Left colon (tissue), 2 donors: ENCODE measurements at places on chromosomes 1 and 21.

DNA sequence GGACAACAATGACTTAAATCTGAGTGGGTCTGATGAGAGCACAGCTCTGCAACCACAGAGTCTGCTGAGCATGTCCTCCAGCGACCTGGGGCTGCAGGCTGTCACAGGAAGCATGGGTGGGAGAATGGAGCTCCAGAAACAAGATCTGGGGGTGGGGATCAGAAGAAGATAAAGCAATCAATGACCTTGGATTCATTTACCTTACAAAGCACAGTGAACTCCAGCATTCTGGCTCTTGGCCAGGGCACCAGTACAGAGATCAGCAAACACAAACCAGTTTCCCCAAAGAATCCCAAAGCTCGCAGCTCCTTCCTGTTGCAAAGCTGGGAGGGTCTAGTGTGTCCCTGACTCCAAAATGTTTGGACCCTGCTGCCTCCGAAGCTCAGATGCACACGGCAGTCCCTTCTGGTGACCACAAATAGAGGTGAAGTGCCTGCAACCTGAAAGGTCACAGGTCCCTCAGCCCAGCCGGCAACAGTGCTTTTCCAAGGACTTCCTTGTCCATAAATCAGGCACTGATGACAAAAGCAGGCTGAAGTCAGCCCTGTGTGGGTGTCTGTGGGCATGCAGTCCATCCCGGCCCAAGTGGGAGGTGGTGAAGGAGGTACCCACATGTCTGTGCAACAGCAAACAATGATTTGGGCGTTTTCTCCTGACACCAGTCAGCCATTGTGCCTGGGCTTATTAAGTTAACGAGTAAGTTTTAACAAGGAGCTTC lies 76.1 kb downstream of the SH3BGR start:
- peak; percentile 81 for DNase-seq

DNA sequence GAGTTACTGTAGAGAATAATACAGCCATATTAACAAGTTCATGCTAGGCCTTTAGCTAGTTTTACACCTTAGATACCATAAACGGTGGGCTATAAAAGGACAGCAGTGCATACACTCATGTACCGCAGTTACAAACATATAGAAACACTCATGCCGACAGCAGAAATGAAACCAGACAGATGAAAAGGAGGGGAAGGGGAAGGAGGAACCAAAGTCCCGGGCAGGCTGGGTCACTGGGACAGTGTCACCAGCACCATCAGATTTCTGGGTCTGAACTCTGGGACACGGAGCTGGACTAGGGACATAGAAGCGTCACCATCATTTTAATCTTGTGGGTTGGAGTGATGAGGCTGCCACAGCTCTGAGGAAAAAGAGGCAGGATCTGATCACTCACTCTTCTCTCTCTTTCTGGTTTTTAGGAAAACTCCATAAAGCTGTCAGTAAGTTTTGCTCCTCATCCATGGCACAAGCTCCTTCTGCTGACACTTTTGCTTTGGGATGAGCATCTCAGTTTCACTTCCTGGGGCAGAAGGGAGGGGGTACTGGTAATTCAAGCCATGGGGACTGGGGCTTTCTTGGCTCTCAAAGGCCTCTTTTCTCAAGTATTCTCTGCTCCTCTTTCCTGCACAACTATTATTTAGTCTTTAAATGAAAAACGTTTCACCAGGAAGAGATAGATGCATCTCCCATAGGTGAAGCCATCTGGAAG lies 7.8 kb upstream of the ZNF691 start:
- DNase-seq: no peak

GRCh38 chr1:44640200-44640853 lies 34.0 kb downstream of the TMEM53 start:
- DNase-seq: no peak

DNA sequence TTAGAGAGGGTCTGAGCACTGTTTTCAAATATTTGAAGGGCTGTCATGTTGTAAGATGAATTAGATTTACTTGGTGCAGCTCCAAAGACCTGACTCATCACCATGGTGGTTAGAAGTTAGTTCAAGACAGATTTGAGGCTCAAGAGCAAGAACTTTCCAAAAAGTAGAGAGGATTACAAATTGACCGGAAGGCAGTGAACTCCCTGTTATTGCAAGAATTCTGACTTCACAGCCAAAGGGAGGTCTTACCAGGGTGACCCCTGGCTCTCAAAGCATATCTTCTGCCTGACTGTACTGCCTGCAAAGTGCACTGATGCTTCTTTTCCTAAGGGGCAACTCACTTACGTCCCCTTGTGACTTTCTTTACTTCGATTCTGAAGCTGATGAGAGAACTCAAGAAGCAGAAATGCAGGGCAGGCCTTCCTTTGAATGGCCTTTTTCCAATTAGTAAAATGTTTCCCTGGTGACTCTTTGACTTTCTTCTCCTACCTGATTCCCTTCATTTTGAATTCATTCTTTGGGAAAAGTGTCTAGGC lies 86.4 kb downstream of the NAV1 start:
- no peak for DNase-seq

DNA sequence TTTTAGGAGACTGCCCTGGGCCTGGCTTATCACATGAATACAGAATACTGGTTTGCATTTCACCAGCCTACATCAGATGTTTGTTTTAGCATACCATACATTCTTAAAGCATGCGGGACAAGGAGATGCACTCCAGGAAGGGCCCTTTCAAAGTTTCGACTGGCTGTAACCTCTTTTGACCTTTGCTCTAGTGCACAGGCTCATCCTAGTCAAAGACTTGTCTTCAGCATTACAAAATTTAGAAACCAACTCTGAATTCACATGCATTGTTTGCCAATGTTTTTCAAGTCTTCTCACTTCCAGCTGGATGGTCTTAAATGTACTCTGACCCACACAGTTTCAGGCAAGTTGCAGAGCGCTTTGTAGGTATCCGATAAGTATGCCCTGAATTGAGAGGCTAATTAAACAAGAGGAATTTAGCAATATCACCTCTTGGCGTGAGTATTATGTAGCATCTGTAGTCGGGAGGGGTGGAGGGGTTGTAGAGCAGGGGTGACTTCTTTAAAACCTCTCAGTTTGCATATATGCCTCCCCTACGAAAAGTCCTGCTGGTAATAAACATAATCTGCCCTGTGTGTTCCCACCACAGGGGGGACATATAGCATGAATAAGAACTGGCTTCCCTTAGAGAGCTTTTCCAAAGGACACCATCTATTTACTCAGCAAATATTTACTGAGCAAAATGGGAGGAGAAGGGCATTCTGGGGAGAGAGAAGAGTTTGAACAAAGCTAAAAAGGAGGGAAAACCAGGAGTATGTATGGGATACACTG lies 24.4 kb upstream of the AHCYL1 start:
- DNase-seq: no peak

- DNase-seq: no peak
Measured at GRCh38 chr1:87720561-87720960, 391.9 kb downstream of the LMO4 start.

GRCh38 chr1:232909752-232910151 lies 40.7 kb upstream of the NTPCR start:
- no peak for DNase-seq

DNA sequence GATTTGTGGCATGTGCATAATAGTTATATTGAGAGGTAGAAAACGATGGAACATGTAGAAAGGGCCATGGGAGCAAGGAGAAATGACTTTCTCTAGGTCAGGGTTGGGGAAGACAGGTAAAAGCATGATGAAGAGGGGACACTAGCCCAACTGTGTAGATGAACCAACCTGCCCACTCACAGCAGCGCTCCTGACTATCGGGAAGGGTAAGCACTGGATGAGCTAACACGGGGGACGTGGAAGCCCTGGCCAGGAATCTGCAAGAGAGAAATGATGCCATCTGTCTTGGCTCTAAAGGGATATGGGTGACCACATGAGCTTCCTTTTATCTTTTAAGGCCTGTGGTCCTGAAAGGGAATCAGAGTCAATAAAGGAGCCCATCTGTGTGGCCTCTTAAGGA lies 36.2 kb upstream of the TMEM125 start:
- DNase-seq: no peak

DNA sequence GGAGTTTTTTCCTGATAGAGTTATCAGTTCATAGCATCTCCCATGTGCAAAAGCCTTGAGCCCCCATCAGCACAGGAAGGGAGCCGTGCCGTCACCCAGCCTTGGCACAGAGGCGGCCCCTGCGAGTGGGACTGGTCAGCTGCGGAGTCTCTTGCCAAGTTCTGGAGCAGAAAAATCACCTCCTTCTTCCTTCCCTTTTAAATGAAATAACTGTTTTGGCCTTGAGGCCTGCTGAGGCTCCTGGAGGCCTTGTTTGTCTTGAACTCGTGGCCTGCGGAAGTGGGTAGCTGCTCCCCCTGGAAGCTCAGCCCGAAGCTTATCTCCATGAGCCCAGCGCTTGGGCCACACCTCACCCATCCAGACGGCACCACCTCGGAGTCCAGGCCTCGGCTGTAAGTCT lies 145.7 kb upstream of the TMEM51 start:
- no peak for DNase-seq

DNA sequence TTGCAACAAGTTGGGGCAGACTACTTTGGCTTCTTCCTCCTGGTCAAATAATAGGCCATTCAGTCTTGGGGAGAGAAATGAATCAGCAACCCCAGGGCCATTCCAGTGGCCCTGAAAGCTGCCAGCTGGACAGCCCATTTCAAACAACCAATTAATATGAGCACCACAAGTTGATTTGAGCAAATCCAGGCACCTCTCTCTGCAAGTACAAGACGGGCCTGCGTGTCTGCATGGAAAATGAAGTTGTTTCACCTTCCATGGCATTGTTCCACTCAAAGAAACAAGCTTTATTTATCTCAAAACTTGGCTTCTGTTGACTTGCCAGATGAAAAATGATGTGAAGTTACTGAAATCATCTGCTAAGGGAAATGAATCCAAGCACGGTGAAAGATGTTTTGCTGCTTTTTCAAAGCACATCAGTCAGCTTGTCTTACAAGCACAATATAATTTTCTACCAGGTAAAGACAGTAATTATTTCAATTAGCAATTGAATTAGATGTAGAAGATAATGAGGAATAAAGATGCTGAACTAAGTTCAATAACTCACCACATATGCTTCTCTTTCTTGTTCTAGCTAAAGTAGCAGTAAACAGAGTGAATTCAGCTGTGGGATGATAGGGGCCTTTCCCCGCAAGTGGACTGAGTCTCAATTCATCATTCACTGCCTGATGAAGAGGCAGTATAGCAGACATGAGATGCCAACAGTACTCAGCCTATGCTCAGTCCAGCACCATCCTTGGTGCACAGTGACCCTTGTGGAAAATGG lies 95.2 kb upstream of the SSX2IP start:
- no peak for DNase-seq

DNA sequence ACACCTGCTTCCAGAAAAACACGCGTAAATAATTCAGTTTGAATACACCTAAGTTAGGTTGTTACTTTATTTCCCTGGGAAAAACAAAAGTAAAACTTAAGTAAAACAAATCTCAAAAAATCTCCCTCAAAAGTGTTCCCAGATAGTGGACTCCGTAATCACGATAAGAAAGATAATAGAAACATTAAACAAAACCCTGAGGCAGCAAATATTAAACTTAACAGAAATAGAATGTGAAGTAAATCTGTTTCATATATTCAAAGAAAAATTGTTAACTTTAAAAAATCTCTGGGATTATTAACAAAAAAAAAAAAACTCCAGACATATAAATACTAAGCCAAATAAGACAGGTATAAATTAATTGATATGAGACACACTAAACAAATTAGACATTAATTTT lies 743.2 kb upstream of the NCAM2 start:
- no peak for DNase-seq

GRCh38 chr21:28186604-28187003 lies 806.1 kb downstream of the LTN1 start:
- no peak for DNase-seq

- DNase-seq: no peak
Measured at GRCh38 chr21:14706712-14707510, 160.8 kb upstream of the SAMSN1 start.

DNA sequence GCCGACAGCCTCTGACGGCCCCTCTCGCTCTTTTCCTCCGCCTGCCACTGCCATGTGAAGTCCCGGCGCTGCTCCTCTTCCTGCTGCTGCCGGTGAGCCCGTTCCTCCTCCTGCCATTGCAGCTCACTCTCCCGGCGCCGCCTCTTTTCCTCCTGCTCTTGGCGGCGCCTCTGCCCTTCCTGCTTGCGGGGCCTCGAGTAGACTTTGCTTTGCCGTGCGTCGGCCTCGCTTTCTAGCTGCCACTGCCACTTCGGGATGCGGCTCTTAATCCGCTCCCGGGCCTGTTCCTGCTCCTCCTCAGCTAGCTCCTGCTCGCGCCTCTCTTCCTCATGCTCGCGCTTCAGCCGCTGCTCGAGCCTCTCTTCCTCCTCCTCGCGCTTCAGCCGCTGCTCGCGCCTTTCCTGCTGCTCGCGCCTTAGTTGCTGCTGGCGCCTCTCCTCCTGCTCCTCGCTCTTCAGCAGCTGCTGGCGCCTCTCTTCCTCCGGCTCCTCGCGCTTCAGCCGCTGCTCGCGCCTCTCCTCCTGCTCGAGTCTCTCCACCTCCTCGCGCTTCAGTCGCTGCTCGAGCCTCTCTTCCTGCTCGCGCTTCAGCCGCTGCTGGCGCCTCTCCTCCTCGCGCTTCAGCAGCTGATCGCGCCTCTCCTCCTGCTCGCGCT lies 4.3 kb downstream of the TCHH start:
- DNase-seq: peak; percentile 43

GRCh38 chr1:8902765-8903164 lies 24.3 kb upstream of the ENO1 start:
- no peak for DNase-seq

- no peak for DNase-seq
Measured at GRCh38 chr1:77706321-77706720, 23.9 kb upstream of the ZZZ3 start.

- DNase-seq: no peak
Measured at GRCh38 chr21:28644762-28645161, 347.9 kb downstream of the LTN1 start.

- no peak for DNase-seq
Measured at GRCh38 chr21:44727757-44728156, 16.4 kb upstream of the TSPEAR start.

- no peak for DNase-seq
Measured at GRCh38 chr1:163794551-163794950, 472.8 kb downstream of the NUF2 start.

GRCh38 chr1:9374748-9375341 lies 82.2 kb downstream of the SPSB1 start:
- no peak for DNase-seq

DNA sequence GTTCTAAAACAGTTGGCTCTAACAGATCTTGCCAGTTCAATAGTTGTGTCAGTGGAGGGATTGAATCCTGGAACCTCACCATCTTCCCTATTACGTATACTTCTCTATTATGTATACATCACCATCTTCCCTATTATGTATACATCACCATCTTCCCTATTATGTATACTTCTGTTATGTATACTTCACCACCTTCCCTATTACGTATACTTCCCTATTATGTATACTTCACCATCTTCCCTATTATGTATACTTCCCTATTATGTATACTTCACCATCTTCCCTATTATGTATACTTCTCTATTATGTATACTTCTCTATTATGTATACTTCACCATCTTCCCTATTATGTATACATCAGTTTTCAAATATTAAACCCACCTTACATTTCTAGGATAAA lies 34.4 kb upstream of the HP1BP3 start:
- DNase-seq: no peak

GRCh38 chr1:76543495-76543894 lies 323.8 kb upstream of the ST6GALNAC5 start:
- no peak for DNase-seq
